Frontal cortex (tissue), 4 donors: ENCODE measurements at places on chromosomes 4 and X.

DNA sequence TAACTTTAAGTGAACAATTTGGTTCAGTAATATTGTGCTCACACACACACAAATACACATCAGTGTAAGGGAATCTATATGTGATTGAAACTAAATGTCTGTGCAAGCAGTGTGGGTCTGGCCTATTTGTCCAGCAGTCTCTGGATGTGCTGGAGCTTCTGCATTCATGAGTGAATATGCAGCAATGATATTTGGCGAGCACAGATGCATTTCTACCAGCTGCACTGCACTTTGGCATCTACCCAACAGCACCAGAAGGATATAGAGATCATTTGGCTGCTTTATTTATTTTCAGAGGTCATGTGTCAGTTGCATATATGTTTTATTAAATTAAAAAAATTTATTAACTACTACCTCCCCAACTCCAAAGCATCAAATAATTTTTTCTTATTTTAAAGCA lies 613.4 kb upstream of the NR3C2 start:
- DNase-seq = no peak

DNA sequence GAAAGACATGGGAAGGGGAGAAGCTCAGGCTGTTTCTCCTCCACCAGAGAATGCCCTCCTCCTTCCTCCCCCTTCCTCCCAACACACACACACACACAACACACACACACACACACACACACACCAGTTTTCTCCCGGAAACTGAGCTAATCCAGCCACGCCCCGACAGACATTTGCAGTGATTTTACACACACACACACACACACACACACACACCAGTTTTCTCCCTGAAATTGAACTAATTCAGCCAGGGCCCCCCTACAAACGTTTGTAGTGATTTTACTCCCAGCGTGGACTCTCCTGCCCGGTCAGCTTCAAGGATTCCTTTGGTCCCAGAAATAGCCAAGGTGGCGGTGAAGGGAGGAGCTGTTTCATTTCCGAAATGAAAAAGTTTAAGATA lies 32.9 kb upstream of the STX18 start:
- no peak for DNase-seq

DNA sequence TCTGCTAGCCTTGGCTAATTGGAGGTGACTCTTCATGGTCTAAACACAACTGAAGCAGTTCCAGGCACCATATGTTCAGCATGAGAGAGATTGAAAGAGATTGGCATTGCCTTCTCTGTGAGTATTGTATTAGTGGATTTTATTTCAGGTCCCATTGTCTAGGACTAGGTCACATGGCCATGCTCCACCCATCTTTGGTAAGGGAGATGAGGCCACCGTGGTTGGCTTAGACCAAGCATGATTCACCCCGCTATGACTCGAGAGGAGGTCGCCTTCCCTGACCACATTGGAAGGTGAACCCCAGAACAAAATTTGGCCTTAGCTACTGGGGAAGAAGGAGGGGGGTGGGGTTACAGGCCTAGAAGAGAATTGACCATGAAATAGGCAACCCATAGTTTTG lies 109.9 kb upstream of the BCOR start:
- DNase-seq = no peak

DNA sequence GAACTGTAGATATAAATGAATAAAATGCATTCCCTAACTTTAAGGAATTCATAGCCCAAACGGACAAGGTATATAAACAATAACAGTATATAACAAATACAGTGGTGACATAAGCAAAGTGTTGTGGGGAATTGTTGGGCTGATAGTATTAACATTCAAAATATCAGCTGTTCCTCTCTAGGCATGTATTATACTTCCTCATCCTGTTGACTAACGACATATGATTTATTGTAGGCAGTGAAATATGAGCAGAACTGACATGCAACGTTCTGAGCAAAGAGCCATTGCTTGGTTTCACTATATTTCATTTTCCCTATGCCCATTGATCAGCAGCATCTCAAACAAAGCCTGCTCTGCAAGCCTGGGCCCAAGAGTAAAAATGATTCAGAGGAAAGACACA lies 143.9 kb downstream of the PTCHD1 start:
- no peak for DNase-seq

- no peak for DNase-seq
Measured at GRCh38 chrX:128891554-128891953, 631.7 kb downstream of the SMARCA1 start.

GRCh38 chr4:159002950-159003349 lies 99.9 kb upstream of the RAPGEF2 start:
- no peak for DNase-seq

DNA sequence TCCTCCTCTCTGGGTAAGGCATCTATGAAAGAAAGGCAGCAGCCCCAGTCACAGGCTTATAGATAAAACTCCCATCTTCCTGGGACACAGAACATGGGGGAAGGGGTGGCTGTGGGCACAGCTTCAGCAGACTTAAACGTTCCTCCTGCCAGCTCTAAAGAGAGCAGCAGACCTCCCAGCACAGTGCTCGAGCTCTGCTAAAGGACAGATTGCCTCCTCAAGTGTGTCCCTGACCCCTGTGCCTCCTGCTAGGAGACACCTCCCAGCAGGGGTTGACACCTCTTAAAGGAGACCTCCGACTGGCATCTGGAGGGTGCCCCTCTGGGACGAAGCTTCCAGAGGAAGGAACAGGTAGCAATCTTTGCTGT lies 89.9 kb downstream of the EFHC2 start:
- DNase-seq = no peak

DNA sequence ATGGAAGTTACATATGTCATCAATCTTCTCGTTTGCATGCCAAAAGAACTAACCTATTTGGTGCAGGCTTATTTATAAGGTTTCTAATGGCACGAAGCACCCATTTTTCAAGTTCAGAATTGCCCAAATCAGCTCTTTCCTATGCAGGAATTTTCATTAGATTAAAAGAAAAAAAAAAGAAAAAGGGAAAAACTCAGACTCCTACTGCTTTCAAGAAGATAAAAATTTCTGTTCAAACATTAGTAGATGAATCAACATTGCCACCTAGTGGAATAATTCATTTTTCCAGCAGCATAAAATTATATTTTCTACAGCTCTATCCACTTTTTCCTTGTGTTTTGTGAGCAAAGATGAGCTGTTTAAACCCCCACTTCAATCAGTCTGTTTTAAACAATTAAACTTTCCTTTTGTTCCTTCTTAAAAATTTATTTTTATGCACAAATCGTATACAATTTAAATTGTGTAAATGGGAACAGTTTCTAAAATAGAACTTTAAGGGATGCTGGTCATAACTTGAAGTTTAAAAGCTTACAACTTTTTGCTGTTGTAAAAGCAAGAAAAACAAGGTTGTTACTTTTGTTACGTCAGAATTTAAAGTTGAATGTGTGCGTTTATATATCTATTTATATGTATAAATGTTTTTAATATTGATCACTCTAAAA lies 309.9 kb downstream of the ARAP2 start:
- no peak for DNase-seq

GRCh38 chrX:123749643-123750042 lies 16.8 kb upstream of the THOC2 start:
- DNase-seq = no peak

DNA sequence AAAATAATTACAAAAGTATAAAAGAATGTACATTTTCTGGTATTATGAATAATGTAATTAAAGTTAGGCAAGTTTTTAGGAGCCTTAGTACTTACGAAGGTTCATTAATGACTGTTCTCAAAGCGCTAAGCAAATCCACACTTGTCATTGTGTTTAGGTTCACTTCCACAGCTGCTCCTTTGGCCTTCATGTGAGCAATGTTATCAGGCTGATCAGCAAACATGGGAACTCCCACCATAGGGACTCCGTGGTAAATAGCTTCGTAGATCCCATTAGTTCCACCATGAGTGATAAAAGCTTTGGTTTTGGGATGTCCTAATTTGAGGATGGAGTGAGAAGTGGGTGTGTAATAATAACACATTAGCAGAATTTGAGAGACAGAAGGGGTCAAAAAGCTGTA lies 45.1 kb downstream of the UGT2A2 start:
- DNase-seq = no peak

DNA sequence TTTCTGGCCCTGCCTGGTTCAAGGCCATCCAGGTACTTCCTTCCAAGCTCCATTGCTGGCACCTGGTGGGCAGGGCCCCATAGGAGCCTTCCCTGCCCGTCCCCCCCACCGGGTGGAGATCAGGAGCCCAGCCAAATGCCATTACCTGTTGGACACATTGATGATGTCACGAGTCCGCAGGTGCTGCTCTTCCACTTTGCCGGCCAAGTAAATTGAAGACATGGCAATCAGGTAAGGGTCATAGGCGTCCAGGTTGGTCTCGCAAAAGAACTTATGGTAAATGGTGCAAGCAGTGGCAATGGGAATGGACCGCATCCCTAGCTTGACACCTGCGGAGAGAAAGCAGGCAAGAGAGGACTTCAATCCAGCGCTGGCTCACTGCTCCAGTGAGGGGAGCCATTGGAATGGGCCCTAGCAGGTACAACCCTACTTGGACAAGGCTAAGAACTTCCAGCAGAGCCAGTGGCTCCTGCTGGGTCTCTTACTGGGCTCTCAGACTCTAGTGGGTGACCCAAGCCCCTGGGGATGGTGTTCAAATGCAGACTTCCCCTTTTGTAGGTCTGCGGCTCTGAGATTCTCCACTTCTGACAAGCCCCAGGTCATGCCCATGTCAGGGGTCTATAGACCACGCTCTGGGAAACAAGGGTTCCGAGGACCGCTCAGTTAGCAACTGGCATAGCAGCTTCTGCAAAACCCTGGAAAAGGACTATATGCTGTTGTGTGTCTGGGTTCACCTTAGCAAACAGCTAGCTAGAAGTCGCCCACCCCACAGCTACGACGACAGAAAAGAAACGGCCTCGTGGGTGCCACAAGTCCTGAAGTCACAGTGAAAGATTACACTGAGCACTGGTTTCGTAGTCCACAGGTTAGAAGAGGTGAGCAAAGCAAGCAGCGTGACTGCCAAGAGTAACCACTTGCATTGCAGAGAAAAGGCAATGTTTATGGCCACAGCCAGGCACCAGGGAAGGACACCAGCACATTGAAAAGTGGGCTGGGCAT lies 2.8 kb downstream of the CCNQ start:
- no peak for DNase-seq

DNA sequence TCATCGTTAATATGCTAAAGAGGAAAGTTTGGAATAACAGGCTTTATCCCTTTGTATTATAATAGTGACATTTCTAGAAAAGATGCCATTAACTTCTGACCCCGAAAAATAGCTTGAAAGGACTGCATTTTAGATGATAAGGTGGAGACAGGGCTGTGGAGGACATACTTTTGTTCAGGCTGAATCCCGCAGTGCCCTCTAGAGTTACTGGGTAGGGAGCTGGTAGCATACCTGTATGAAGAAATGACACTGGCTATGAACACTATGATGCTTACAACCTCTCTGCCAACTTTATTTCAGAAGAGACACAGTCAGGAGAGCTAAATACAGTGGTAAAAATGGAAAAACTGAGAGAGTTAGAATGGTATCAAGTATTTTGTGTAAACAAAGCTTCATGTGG lies 8.1 kb downstream of the IL1RAPL1 start:
- DNase-seq = no peak

- DNase-seq = no peak
Measured at GRCh38 chr4:168755598-168756477, 254.2 kb downstream of the CBR4 start.

DNA sequence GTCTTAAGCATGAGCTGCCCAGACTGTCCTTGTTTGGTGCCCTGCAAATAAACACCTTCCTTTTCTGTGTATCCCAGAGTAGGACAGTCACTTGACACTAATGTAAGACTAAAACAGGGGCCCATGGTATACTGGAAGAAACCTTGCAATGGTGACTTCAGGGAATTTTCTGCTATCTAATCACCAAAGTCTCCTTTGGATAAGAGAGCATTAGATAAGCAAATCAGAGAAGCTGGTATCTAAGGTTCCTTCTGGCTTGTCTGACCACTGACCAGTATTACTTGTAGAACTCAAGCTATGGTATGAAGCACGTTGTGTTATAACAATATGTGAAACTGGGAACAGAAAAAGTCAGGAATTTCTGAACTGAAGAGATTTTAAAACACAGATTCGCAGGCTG lies 173.9 kb downstream of the COL25A1 start:
- DNase-seq = no peak

- DNase-seq = no peak
Measured at GRCh38 chrX:20300822-20301221, 34.1 kb upstream of the RPS6KA3 start.

GRCh38 chr4:80279751-80280150 lies 13.3 kb downstream of the FGF5 start:
- no peak for DNase-seq

DNA sequence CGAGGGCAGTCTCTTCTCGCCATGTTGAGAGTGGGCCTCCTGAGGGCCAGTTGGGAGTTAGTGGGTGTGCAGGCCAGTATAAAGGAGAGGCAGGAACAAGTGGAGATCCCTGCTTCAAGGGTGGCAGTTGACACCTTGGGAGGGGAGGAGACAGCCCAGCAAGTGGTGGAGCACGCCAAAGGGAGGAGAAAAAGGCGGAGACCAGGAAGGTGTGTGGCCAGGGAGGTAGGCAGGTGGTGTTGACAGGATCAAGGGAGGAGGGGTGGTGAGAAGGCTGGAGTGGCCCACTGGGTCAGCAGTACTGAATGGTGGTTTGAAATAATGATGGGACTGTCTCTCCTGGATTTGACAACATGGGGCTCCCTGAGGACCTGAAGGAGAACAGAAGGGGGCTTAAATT lies 32.6 kb downstream of the ZNF185 start:
- DNase-seq = no peak

DNA sequence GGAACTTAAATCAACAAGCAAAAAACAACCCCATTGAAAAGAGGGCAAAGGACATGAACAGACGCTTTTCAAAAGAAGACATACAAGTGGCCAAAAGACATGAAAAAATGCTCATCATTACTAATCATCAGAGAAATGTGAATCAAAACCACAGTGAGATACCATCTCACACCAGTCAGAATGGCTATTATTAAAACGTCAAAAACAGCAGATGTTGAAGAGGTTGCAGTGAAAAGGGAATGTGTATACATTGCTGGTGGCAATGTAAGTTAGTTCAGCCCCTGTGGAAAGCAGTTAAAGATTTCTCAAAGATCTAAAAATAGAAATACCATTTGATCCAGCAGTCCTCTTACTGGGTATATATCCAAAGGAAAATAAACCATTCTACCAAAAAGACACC lies 22.6 kb downstream of the RTL9 start:
- DNase-seq = no peak

DNA sequence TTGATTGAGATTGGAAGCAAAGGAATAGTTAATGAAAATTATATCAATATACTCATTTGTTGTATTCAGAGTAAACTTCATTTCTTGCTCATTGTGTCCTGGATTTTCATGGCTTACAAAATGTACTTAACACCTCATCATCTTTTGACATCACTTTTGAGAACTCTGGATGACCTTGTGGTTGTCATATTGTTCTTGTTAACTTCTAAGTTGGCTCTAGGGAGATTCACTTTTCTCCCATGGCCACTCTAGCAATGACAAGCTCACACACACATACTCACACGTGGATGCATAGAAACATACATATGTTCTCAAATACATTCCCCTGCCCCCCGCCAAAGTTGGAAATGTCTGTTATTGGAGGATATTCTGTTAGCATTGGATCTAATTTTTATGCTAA lies 15.3 kb downstream of the PHEX start:
- DNase-seq = no peak
